ENCODE measurements at places on chromosomes 2 and 18.

DNA sequence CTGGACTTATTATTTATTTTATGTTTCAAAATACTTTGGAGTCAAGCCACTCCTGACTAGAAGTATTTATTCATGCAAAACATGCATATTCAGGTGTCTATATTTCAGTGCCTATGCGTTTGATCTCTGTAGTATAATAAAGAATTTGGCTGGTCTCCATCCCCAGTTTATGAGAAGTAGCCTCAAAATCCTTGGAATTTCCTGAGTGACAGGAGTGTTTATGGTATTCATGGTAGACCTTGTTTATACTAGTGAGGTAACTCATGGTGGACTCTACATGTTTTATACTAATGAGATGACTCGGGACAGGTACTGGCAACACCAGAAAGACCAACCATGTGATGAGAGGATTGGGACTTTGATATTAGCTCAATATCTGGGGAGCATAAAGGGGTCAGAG, 43.9 kb upstream of the CSRNP3 start:
- DNase-seq: no peak

DNA sequence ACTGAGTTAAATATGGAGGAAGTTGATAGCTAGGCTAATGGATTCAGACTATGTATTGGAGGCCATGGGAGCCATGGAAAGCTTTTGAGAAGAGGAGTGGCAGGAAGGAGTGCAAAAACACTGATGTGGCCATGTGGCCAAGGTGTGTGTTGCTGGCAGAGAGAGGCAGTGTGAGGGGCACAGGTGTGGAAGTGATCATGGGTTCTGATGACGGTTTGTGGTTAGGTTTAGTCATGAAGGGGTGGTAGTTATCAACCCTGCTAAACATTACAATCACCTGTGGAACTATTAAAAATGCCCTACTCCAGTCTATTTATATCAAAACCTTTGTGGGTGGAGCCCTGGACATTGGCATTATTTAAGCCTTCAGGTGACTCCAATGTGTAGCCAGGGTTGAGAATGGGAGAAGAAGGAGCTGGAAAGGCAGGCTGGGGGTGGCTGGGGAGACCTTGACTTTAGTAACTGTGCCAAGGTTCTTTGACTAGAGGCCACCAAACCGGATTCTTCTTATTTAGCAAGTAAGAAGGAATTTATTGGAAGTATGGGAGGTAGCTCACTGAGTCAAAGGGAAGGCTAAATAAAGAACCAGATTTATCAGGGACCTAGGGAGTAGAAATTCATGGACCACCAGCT, 13.5 kb downstream of the GPR39 start:
- DNase-seq: no peak

DNA sequence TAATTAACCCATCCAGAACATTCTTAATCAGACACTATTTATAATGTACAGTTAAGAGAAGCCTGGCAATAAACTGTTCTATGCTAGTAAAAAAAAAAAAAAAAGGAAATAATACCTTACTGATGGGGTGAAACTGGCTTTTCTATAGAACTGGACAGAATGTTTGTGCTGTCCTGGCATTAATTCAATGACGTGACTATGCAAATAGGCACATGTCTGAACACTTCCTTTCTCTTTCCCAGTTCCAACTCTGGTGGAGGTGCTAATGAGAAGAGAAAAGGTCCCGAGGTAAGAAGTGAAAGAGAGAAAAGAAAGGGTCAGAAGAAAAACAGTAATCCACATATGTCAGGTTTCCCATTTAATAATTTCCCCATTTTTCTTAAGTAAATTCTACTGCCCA, 508.4 kb downstream of the ZEB2 start:
- DNase-seq: no peak

DNA sequence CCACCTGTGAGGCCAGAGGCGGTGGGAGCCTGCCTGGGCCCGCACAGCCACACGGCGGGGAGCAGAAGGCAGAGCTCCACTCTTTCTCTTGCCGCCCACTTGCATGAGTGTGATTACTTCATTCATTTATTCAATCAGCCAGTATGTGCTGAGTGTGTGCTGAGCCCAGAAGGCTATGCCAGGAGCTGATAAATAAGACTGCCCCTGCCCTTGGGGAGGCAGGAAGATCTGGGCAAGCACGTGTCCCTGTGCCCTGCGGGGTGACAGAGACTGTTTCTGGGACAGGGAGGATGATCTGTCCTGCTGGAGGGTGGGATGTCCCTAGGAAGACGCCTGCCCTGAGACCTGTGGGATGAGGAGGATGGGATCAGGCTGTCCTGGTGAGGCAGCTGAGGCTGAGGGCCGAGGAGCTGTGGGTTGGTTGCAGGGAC, 250.8 kb downstream of the DYSF start:
- DNase-seq: no peak

GRCh38 chr18:48803951-48804855, 146.6 kb downstream of the SMAD7 start:
- no peak for DNase-seq

Data from NCI-H1092 (cell line).